ENCODE measurements at places on chromosomes 6 and 20.

DNA sequence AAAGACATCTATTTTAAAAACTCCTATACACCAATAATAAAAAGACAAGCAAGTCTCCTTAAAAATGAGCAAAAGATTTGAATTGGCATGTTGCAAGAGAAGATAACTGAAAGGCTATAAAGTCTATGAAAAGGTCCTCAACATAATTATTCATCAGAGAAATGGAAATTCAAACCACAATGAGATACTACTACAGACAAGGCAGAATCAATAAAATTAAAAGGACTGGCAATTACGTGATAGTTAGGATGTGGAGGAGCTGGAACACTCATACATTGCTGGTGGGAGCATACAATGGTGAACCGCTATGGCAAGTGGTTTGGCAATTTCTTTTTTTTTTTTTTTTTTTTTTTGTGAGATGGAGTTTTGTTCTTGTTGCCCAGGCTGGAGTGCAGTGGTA, 43.8 kb upstream of the KIF13A start:
- DNase-seq, result no peak

GRCh38 chr6:37375376-37375775, 21.6 kb downstream of the RNF8 start:
- DNase-seq, result no peak

DNA sequence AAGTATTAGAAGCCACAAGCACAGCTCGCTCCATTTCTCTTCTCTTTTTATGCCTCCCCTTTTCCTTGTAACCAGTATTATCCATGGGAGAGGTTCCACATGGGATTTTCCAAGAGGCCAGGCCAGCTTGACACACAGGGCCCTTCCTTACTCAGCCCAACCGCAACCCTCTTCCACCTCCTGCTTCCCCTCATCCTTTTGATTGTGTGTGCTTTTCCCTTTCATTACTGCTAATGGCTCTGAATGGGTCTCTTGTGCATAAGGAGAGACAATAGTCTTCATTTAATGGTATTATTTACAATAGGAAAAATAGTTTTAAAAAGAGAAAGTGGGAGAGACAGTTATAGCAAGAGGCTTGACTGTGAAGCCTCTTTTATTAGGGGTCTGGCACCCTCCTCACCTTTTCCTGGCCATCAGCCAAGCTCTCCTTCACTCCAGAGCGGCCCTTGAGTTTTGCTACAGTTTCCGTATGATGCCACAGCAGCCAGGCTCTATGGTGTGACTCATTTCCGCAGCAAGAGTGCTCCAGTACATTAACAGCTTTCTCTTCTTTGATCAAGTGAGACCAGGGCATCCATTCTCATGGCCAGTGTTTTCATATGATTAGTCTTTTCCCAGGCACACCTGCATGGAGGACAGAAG, 579.5 kb downstream of the TFAP2B start:
- no peak for DNase-seq

- peak; percentile 22 for DNase-seq
Observed at GRCh38 chr6:152267967-152268845, 369.0 kb downstream of the SYNE1 start.

DNA sequence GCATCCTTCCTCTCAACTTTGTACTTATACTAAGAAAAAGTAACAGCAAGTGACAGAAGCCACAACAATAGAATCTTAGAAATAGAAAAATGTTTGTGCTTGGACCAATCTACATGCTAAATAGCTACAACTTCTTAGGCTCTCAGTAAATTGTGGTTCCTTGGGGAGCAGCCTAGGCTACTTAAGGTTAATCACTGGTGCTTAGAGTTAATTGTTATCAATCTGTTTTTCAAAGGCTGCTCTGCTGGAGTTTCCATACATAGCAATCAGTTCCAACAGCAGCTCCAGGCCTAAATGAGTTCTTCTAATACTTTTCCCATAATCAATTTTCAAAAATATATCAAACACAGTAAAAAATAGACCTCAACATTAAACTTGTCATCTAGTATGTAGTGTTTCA, 571.4 kb downstream of the EPHA7 start:
- no peak for DNase-seq

- no peak for DNase-seq
Observed at GRCh38 chr6:169849396-169849795, 98.0 kb downstream of the ERMARD start.

- DNase-seq, result no peak
Observed at GRCh38 chr20:45258259-45258658, 3.9 kb upstream of the SLPI start.

DNA sequence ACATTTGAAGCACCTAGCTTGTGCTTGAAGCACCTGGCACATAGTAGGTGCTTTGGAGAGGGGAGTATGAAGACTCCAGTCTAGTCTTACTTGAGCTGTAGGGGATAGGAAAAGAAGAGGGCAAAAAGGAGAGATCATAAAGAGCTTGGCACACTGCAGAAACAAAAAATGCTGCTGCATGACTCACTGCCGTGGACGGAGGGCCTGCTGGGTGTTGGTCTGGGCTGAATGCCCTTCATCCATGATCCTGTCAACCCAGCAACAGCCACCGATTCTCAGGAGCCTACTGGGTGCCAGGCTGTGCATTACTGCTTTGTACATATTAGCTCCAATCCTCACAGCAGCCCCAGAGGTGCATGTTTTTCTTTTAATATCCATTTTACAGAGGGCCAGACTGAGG, 6.0 kb downstream of the PDYN start:
- no peak for DNase-seq

- DNase-seq, result no peak
Observed at GRCh38 chr20:2619961-2620595, 32.4 kb upstream of the NOP56 start.

GRCh38 chr6:40222354-40222753, 288.1 kb upstream of the MOCS1 start:
- DNase-seq, result no peak

GRCh38 chr20:21016751-21017150, 89.4 kb downstream of the LINC00237 start:
- DNase-seq, result no peak

DNA sequence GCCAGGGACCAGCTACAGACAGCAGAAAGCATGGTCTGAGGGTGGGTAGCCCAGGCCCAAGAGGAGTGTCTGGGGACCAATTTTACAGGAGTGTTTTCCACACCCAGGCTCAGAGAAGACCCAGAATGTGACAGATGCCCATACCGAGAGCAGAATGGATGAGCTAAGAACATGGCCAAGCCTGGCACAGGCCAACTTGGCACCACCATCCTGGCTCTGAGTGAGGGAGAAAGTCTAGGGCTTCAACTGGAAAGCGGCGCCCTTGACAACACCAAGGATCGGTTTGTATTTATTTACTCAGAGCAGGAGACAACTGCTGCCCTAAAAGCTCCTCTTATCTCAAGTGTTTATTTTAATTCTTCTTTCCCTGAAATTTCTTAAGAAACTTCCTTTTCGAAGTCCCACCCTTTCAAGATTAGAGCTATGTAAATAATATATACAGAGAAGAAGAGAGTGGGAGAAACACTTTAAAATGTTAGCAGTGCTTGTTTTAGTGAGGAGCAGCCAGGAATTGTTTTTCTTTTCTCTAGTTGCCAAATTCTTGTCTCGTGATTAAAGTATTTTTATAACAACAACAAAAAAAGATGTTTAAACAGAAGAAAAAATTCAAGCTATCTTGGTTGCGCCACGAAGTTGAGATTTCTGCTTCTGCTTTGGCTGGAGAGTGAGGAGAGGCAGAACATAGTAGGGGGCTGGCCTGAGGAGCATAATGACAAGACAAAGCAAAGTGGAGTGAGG, 16.2 kb downstream of the TNXB start:
- no peak for DNase-seq

DNA sequence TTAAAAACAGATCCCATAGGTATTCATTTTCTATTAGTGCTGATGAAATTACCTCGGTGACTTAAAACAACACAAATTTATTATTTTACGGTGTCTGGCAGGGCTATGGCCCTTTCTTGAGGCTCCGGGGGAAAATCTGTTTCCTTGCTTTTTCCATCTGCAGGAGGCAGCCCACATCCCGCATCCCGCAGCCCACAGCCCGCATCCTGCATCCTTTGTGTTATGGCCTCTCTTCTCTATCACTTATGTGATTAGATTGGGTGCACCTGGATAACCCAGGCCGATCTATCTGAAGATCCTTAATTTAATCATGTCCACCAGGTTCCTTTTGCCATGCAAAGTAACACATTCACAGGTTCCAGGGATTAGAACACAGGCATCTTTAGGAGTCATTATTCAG, 407.8 kb downstream of the CDC5L start:
- no peak for DNase-seq

- no peak for DNase-seq
Observed at GRCh38 chr20:1934721-1935573, 39.7 kb downstream of the SIRPA start.

- DNase-seq, result no peak
Observed at GRCh38 chr6:45590696-45591184, 213.0 kb upstream of the SUPT3H start.

- DNase-seq, result no peak
Observed at GRCh38 chr6:133551847-133552341, 310.7 kb downstream of the EYA4 start.

DNA sequence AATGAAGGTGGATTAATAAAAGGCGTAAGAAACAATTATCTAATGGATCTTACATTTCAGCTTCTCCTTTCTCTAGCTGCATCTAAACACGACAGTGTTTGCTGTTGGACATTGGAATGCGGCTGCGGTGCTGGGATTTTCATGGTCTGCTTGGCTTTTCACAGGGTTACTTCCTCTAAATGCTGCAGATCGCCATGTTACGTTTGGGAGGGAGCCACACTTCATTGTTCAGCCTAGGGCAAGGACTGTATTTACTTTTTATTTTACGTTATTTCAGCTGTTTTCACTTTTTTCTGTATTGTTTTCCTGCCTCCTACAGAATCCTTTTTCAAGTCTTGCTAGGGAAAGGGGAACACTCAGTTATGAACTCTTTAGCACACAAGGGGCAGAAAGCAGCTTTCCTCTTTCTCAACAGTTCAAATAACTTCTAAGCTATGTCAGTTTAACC, 97.9 kb upstream of the MTHFD1L start:
- no peak for DNase-seq

GRCh38 chr20:63531686-63532448, 5.3 kb downstream of the PTK6 start:
- DNase-seq, result no peak

- peak; percentile 29 for DNase-seq
Observed at GRCh38 chr20:35768731-35769664, 2.8 kb upstream of the PHF20 start.

DNA sequence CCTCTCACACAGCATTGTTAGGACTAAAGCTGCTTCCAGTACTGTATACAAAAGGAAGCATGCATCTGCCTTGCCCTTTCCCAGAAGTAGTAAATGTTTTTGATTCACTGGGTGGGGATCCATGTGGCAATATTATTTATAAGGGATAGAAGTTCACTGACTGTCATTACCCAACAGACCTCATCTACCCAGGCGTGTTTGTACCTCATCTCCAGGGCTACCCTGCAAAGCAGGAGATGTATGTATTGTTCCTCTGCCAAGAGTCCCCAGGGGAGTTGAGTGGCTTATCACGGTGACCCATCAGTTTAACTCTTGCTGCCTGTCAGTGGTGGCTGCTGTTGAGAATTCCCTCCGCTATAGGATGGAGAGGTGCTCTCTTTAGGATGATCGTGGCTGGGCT, 42.5 kb downstream of the SLC24A3 start:
- DNase-seq, result no peak

- DNase-seq, result no peak
Observed at GRCh38 chr6:15501826-15502445, 160.9 kb downstream of the DTNBP1 start.

DNA sequence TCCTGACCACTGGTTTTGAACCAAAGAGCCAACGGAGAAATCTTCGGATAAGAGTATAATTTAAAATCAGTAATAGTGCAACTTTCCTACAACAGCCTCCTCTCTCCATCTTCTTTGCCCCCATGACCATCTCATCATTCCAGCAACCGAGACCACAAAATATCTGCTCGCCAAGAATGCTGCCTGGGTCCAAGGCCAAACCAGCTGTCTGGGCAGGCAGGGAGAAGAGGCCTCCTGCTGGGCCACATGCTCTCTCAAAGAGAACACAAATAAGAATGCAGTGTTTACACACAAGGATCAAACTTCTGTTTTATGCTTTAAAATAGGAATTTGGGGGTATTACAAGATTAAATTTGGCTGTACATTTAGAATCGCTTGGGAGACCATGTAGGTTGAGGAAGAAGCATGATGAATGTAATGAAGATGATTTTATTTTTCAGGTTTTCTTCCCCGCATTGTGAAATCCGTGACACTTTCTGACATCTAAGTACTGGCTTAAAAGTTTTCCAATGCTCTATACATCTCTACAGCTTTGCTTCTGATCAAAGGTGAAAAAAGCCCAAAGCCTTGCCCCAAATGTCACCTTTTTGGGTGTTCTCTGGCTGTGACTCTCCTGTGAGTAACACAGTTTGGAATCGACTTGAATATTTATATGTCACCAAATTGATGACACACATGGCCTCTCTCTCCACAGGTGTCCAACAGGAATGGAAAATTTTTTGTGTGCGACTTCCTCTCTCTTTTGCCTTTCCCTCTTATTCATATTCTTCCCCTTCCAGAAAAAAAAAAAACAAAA, 79.4 kb upstream of the PROKR2 start:
- no peak for DNase-seq

DNA sequence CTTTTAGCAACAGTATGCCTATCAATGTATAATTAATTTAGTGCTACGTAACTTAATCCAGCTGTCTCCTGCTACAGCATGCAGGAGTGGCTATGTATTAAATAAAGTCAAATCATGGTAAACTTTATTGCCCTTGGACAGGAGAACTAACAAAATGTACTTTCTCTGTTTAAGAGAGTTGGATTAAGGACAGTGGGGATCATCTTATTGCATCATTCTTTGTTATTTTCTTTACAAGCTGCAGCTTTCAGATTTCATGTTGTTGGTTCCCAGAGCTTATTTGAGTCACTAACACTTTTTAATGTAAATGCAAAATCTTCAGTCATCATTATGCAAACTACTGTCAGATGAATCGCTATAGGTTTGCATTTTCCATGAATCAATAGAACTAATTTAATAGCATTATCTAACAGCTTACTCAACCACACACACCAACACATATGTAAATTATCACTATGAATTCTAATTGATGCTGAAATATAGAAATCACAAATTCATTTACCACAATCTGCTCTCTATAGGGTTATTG, 424.7 kb downstream of the MMUT start:
- DNase-seq, result no peak

GRCh38 chr20:36303020-36303595, 3.0 kb upstream of the DLGAP4 start:
- no peak for DNase-seq
